ENCODE measurements at places on chromosomes 5 and 9.

DNA sequence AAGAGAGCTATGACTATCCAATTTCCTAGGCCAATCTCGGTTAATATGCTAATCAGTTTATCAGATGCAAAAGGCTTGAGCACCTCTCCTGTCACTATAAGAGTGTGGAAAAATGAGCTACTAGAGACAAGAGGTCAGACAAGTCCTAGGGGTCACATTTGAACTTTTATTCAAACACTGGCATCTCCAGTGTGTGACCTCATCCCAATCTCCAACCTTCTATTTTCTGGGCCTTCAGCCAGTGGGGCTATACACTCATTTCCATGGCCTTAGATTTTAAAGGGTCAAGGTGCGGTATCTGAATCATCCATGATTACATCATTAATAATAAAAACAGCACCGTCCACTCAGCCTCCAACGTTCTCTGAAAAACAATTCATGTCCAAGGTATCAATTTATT, 139.6 kb upstream of the LRRTM2 start:
- DNase-seq: no peak

- no peak for DNase-seq
These were observed 5.9 kb downstream of the GFI1B start for GRCh38 chr9:132984202-132985070.

- DNase-seq: no peak
These were observed 33.5 kb downstream of the TLX3 start for GRCh38 chr5:171342362-171343111.

GRCh38 chr5:55172937-55173686, at the start of gene CDC20B:
TSS of gene CDC20B (minus strand) at chr5:55173177. CDS start at chr5:55173000, 177 bp downstream.
- peak; percentile 24 for DNase-seq

GRCh38 chr5:122163121-122164069, 34.0 kb downstream of the ZNF474 start:
- no peak for DNase-seq

DNA sequence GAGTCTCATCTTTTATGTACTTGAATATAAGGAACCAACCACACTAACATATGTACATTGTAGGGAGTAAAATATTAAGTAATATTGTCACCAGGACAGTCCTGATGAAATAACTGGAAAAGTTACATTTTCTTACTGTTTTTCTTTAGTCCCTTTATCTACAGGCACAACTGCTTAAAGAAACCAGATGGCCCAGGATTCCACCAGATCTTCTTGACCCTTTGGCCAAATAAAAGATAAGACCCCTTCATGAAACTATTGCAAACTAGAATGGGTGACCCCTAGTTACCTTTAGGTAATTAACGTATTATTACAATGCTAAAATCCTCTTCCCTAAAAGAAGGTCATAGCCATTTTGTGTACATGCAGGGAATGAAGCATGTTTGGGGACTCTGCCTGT, 106.3 kb upstream of the FTMT start:
- no peak for DNase-seq

DNA sequence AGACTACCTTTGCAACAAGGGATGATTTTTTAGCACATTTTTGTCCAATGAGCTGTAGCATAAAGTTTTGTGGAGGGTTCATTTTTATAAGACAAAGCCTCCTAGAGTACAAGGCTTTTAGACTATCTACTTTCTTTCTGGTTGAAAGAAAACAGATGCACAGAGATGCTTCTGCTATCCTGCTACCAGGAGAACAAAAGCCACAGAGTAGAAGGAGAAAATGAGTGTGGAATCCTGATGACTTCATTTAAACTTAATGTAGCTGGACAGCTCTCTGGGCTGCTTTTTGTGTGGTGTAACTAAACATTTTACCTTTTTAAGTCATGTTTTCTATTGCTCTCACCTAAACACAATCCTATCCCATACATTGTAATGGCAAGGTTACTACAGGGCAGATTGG, 1009.4 kb downstream of the TLE1 start:
- no peak for DNase-seq

GRCh38 chr5:14908172-14908571, 36.6 kb upstream of the ANKH start:
- DNase-seq: no peak

DNA sequence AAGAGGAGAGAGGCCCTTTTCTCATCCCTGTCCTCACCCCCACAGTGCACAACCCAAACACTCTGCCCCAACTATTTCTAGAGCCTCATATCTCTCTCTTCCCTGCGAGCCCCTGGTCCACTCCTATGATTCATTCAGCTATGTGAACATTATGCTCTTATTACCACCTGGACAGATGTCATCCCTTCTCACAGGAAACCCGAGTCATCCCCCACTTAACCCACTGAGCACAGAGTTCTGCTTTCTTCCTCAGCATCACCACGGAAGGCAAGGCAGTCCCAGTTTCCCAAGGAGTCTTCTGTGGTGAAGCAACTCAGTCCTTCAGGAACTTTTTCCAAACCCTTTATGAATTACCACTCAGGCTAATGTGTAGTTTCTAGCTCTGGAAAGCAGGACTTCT, 1.3 kb downstream of the DNAI1 start:
- no peak for DNase-seq

DNA sequence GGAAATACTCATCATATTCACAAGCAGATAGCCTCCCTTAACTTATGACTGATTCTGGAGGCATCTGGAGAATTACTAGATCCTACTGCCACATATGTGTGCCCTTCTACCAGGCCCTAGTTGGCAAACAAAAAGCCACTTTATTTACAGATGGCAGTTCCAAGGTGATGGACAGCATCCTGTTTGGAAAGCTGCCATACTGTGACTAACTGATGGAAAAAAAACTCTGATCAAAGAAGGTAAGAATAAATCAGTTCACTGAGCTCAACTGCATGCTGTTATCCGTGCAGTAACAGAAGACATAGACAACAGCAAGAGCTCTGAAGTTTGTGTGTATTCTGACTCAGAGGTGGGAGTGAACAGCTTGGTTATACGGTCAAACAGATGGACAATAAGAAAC, 279.8 kb upstream of the POU5F2 start:
- no peak for DNase-seq

GRCh38 chr9:92595930-92596329, 60.1 kb upstream of the ECM2 start:
- DNase-seq: no peak

All from activated CD4-positive, CD25-positive, alpha-beta regulatory T cell (primary cell).